Activated CD8-positive, alpha-beta memory T cell treated with anti-CD3 and anti-CD28 coated beads for 24 hours (primary cell): ENCODE measurements at places on chromosomes 4 and X.
A peak's percentile ranks its signal among the peaks of the same experiment; 100 is the strongest.

- DNase-seq, result peak; percentile 66
Measured at GRCh38 chr4:42397635-42398170, 415 bp downstream of the SHISA3 start.

DNA sequence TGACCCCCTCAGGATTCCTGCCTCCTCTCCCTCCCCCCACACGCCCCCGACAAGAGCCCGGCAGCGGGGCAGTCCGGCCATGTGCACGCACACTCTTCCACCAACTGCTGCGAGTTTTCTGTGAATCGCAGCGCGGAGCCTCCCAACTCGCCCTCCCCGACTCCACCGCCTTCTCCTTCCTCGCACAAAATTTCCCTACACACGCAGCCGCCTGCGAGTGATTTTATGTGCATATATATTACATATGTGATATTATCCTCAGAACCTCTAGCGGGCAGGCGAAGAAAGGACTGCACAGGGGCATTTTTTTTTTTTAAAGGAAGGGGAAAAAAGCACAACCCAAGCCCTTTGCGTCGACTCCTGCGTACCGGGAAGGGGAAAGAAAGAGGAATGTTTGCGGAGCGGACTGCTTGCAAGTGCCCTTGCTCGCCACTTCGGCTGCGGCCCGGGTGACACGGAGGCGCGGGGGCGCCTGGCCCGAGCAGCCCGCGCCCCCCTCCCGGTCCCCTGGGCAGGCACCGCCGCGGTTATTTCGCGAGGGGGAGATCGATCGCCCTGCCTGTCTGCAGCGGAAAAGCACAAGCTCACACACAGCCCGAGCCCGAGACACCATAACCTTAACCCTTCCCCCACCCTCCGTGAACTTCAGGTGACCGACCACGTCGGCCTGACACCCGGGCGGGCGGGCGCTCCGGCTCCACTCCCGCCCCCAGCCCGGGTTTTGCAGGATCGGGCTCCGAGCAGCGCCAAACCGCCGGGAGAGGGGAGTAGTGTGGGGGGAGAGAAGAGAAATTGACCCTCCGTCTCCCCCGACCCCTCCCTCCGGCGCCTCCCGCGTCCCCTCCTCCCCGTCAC is 2.3 kb downstream of the ZNF827 start:
- DNase-seq, result peak; percentile 78

DNA sequence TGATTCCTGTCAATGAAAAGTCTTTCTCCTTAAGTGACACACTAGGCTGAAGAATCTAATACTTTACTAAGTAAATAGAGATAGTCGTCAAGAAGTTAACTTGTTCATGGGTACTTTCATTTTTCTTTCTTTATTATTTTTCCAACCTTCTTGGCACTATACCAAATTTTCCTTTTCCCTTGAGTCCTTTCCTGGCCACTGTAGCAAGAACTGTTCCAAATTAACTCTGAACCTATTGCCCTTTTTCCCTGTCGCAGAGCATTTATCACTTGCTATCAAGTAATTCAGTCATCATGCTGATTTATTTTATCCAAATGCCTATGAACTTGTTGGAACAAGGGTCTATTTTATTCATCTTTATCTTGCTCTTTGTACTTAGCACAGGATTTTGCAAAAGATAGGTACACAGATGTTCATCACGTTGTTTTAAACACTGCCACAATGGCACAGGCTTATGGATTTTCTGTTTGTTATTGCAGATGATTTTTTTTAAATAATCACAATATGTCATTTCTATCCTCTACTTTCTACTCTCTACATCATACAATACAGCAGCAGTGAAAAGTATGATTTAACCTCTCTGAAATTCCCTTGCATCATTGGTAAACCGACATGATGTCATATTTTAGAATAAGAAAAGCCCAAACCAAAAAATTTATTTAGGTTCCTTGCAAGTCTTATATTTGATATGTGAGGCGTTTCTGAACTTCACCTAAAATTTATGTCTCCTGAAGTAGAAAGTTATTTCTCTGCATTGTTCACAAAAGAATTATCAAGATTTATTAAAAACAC is 2352.3 kb downstream of the PCDH7 start:
- DNase-seq, result no peak

DNA sequence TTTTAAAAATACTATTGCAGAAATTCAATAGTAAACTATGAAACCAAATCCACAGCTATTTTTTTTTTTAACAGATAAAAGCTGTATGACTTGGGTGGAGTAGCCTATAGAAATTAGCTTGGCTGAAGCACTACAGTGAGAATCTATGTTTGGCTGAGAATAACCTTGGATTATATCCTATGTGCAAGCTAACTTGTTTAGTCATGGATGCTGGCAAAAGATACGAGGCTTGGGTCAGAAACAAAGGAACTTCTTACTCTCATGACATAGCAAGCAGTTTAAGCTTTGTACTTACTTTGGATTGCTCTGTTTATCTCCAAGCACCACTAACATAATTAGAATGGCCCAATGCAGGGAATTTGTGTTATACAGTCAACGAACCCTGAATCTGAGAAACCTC is 119.2 kb upstream of the GRID2 start:
- DNase-seq, result no peak

GRCh38 chr4:17448689-17449088 is 63.2 kb downstream of the QDPR start:
- no peak for DNase-seq

GRCh38 chrX:123181233-123181914 is 2.7 kb upstream of the GRIA3 start:
- DNase-seq, result no peak

- DNase-seq, result no peak
Measured at GRCh38 chr4:10296730-10297129, 160.5 kb downstream of the ZNF518B start.

DNA sequence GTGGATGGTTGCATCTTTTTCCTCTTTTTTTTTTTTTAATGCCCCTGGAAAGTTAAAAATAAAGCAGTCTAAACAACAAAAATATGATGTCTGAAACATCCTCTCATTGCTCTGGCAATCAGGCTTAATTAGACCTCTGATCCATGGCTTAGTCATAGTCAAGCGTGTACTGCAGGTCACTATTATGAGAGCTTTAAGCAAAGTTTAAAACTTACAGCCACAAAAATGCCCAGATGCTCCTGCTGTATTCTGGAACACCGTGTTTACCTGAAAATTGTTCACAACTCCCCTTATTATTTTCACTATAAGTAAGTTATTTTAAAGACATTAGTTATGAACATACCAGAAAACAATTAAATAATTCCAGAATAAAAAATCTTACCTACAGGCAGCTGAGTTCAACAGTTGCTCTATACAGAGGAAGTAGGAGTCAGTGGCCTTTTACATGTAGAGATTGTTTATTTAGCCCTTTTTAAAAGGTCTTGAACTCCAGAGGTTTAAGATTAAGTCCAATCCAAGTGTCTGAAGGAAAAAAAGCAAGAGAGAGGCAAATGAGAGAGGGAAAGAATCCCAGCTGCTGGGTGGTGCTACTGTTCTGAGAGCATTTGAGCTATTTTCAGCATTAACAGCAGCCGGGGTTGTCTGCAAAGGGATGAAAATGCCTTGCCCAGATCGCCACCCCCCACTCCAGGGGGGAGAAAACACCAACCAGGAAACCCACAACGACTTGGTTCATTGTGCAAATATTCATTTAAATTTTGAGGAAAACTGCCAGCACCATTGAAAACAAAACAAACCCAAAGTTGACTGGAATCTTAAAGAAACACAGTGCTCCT is 36.9 kb downstream of the SORBS2 start:
- no peak for DNase-seq

DNA sequence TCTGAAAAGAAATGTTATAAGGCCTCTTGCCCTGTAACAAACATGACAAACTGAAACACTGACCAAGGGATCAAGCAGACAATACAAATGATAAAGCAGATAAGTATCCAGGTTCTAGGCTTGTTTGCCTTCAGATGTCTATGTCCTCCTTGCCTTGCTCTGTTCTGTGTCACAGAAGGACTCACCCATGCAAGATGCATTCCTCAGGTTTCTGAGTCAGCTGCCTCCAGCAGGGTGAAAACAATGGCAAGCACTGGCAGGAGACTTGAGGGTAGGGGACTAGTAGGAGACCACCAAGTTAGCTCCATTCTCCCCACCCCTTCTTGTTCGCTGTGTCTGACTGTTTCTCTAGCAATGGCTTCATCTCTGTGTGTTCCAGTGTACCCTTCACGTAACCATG is 76.6 kb upstream of the CXXC4 start:
- DNase-seq, result no peak

DNA sequence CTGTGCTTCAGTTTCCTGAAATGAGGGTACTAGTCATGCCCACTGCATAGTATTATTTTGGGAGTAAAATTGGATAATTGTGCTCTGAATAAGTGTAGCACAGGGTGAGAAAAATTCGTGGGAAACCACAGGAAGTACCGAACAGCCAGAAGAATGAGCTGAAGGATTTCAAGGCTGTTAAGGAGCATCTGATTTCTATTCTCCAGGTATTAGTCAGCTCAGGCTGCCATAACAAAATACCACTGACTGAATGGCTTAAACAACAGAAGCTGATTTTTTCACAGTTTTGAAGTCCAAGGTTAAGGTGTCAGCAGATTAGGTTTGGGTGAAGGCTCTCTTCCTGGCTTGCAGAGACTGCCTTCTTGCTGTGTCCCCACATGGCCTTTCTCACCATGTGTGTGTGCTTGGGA is 41.9 kb downstream of the WWC2 start:
- DNase-seq, result no peak

- no peak for DNase-seq
Measured at GRCh38 chr4:168712316-168712890, 215.6 kb downstream of the PALLD start.

GRCh38 chr4:158121161-158121579 is 51.7 kb downstream of the GASK1B start:
- no peak for DNase-seq

GRCh38 chrX:54992911-54993622 is 921 bp downstream of the PFKFB1 start:
- DNase-seq, result no peak

DNA sequence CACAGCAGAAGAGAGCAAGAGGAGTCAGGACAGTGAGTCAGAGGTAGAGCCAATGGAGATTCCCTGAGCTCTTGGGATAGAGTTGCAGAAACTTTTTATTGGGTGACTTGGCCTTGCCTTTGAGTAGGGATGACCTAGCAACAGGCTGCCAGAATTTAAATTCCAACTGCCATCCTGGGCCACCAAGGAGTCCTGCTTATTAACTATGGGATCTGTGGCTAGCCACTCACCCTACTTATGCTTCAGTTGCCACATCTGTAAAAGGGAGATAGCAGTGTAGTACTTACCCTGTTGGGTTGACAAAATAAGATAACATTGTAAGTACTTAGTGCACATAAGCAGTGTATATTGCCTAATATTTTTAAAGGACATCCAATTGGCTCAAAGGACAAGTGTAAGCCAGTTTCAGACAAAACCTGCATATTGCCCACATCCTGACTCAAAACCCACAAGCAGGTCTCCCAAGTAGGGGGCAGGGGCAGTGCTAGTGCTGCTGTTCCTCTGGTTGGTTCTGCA is 43.5 kb upstream of the TMEM164 start:
- no peak for DNase-seq

DNA sequence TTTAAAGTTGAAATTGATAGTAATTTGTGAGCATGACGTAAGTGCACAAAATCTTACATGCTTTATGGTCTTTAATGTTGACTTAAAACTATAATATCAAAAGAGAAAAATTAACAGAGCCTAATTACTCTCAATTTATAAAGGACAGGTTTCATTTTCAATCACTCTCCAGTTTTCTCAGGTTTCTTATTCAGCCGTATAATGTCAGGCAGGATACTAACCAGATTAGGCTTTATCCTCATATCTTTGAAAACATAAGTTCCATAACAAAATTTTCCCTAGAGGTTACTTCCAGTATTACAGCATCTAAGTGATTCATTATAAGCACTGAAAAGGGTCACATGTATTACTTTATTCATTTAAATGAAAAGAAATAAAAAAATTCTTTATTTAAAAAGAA is 492.1 kb downstream of the PACRGL start:
- no peak for DNase-seq

DNA sequence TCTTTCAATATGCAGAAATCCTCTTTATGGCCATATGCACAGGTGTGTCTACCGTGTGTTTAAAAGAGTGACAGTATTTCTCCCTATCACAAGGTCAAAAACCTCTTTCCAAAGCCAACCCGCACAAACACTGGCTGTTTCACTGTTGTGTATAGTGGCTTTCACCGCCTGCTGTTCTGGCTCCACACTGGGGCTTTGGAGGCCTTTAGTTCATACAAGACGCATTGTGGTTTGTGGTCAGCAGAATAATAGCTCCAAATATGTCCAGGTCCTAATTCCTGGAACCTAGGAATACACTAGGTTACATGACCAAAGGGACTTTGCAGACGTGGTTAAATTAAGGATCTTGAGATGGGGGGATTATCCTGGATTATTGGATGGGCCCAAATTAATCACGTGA is 40.7 kb upstream of the FAM9A start:
- DNase-seq, result no peak

- DNase-seq, result no peak
Measured at GRCh38 chr4:10893395-10893794, 208.8 kb upstream of the CLNK start.

DNA sequence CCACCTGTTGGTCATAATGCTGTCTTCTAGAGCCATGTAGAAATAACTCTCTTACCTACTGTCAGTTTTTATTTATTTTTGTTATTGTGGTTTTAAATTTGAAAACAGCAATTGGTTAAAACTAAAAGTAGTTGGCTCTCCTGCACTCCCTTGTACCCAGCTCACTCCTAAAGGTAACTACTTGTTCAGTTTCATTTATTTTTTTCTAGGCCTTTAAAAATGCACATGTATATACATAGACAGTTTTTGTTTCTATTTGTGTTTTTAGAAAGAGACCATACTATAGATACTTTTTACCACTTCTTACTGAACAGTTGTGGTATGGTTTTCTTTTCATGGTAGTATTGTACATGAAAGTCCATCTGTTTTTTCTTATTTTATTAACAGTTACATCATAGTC is 16.8 kb downstream of the SMAD1 start:
- no peak for DNase-seq

DNA sequence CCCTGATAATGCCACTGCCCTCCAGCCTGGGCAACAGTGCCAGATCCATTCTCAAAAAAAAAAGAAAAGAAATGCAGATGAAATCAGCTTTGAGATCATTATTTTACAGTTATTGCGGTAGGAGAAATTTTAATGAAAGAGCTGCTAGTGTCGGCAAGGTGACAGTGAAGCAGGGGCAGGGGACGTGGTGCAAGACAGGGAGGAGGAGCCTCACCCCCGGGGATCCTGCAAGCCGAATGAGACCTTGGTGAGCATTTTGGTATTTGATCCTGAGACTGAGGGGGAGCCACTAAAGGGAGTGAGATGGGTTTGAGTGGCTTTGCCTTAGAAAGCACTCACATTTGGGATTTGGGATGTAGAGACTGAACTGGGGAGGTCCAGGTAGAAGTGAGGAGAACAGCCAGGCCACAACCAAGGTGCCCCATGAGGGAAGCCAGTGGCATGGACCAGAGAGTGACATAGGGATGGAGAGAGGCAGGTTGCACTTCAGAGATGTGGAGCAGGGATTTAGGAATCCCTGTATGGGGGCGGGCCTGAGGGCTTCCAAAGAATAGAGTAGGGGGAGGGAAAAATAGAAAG is 23.6 kb downstream of the RBM10 start:
- DNase-seq, result no peak
